ENCODE measurements at places on chromosomes 2 and 18. TPM values are rescaled to one million over a fixed set of nuclear protein-coding genes. Genes with fewer than 3 reads are reported as not detected.

Gene IKZF2
- total RNA-seq, result 15.6 TPM

Gene UNC80
- total RNA-seq, result not detected

Gene CBLN2
- not detected for total RNA-seq

Gene CNTNAP5
- total RNA-seq, result not detected

Gene POTEJ
- not detected for total RNA-seq

Gene FAM228A
- total RNA-seq, result 1.3 TPM

Gene BMP10
- not detected for total RNA-seq

Gene UGT1A4
- total RNA-seq, result not detected

Data from smooth muscle cell of trachea (primary cell).